ENCODE measurements at places on chromosomes 6 and 20.

DNA sequence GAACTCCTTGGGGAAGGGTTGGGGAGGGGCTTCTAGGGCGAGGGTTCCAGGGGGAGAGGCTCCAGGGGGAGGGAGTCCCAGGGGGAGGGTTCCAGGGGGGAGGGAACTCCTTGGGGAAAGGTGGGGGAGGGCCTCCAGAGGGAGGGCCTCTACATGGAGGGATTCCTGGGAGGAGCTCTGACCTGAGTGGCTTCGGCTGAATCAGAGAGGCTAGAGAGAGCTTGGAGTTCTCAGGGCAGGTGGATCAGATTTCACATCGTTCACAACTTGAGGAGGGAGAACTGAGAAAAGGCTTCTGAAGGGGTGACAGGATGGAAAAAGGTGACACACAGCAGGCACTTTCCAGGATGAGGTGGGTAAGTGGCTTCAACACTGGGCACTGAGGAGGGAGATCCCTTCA, 49.1 kb downstream of the DAAM2 start:
- H3K4me3 ChIP-seq: no peak overlapping the region
- no peaks in the 10 kb centered on the region for H3K4me1 ChIP-seq
- no peak for DNase-seq

DNA sequence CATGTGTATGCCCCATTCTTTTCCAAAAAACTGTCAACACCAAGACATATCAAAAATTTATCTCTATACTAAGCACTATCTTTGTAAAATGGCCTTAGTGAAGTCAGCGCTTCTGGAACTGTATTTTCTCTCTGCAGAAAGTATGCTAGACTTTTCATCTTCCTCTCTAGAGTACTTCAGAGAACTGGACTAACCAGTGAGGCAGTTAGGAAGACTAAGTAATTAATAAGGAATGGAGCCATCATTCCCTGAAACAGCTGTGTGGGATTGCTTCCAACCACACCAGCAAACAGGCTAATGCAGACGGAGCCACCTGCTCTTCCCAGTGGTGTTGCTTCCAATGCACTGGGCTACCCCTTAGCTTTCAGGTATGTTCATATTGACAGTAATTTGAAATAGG, 169.1 kb upstream of the FUT9 start:
- no peak overlapping the region for H3K4me3 ChIP-seq
- H3K27ac ChIP-seq: no peak overlapping the region
- DNase-seq: no peak
- no peaks in the 10 kb centered on the region for H3K4me1 ChIP-seq
- no peaks in the 10 kb centered on the region for H3K27me3 ChIP-seq

DNA sequence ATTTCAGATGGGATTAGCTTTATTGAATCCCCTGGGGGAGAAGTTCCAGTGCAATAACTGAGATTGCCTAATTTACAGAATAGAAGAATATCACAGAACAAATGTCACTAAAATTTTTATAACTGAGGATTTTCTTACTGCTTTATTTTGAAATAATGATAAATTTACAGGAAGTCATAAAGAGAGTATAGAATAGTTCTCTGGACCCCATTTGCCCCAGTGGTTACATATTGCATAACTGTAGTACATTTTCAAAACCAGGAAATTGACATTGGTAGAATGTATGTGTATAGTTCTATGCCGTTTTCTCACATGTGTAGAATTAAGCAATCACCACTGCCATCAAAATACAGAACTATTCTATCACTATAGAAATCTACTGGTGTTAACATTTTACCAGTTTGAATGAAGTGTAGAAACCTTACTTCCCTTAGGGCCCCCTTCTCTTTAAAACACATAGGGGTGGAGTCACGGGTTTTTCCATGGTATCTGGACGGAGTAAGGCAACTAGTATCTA, 18.3 kb downstream of the KIF6 start:
- no peaks in the 10 kb centered on the region for H3K4me1 ChIP-seq
- H3K36me3 ChIP-seq: no peaks in the 10 kb centered on the region
- H3K4me3 ChIP-seq: no peak overlapping the region
- DNase-seq: no peak

DNA sequence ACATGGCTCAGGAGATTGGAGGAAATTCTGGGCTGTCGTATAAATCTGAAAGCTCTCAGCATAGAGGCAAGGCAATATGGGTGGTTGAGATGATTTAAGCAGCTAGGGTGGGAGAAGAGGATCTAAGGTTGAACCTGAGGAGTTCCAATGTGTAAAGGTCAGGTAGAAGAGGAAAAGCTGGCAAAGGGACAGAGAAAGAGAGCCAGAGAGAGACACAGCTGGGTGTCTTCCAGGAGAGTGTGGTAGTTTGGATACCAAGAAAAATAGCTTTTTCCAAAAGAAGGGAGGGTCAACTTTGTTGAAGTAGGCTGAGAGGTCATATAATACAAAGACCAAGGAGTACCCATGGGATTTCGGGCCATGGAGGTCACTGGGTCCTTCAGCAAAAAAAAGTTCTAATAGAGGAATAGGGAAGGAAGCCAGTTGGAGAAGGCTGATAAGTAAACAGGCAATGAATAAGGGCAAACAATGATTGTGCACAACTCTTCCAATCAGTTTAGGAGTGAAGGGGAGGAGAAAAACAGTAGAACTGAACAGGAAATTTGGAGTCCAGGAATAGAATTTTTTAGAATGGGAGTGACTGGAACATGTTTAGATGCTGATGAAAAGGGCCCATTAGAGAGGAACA, 135.1 kb downstream of the QRSL1 start:
- no peaks in the 10 kb centered on the region for H3K36me3 ChIP-seq
- no peak overlapping the region for H3K27ac ChIP-seq
- H3K4me3 ChIP-seq: no peak overlapping the region
- DNase-seq: no peak
- no peaks in the 10 kb centered on the region for H3K4me1 ChIP-seq
- H3K27me3 ChIP-seq: no peaks in the 10 kb centered on the region

GRCh38 chr6:80154160-80154559, 47.7 kb downstream of the BCKDHB start:
- no peak for DNase-seq
- no peak overlapping the region for H3K27ac ChIP-seq
- no peak overlapping the region for H3K4me3 ChIP-seq
- no peaks in the 10 kb centered on the region for H3K27me3 ChIP-seq
- no peaks in the 10 kb centered on the region for H3K36me3 ChIP-seq

- no peak for DNase-seq
- H3K36me3 ChIP-seq: no peaks in the 10 kb centered on the region
- H3K4me3 ChIP-seq: no peak overlapping the region
Measured at GRCh38 chr20:761418-762381, 6.6 kb downstream of the SLC52A3 start.

DNA sequence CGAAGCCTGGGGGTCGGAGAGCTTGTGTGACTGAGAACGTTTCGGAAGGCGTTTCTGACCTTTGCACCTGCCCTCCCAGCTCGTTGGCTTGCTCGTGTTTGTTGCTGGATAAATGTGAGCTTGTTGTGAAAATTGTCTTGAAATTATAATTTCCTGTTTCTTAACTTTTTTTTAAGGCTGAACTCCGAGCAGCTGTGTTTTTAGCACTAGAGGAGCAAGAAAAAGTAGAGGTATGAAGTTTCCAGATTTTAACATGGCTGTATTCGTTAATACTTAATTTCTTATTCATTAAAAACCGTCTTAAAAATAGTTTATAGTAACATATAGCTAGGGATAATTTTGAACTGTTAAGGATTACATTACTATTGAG, 672 bp downstream of the CEP43 start:
- no peak for DNase-seq
- no peaks in the 10 kb centered on the region for H3K36me3 ChIP-seq
- peak overlapping the region; percentile 46 for H3K27ac ChIP-seq

DNA sequence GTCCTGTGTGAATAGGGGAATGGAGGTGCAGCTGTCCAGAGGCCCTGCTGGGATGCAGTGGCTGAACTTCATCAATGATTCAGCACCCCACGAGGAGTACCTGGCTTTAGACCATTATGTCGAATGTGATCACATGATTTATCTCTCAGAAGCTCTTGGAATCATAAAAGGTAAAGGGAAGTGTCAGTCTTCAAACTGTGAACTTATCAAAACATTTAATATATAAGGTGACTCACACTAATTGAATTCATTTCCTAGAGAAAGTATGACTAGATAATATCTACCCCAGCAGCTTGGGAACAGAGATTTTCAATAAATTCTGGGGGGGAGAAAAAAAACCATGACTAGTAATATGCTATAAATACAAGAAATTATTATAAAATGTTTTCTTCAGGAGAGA, 29.5 kb downstream of the ALDH8A1 start:
- no peaks in the 10 kb centered on the region for H3K36me3 ChIP-seq
- H3K27me3 ChIP-seq: no peaks in the 10 kb centered on the region
- no peak overlapping the region for H3K27ac ChIP-seq
- no peak overlapping the region for H3K4me3 ChIP-seq
- DNase-seq: no peak
- no peaks in the 10 kb centered on the region for H3K4me1 ChIP-seq

GRCh38 chr6:117555882-117556498, 46.3 kb downstream of the GOPC start:
- H3K27ac ChIP-seq: no peak overlapping the region
- no peaks in the 10 kb centered on the region for H3K27me3 ChIP-seq
- no peak overlapping the region for H3K4me3 ChIP-seq
- no peaks in the 10 kb centered on the region for H3K36me3 ChIP-seq

- no peaks in the 10 kb centered on the region for H3K27me3 ChIP-seq
- DNase-seq: no peak
- H3K4me3 ChIP-seq: no peak overlapping the region
- no peaks in the 10 kb centered on the region for H3K4me1 ChIP-seq
- H3K36me3 ChIP-seq: no peaks in the 10 kb centered on the region
- H3K27ac ChIP-seq: no peak overlapping the region
Measured at GRCh38 chr6:131372535-131372934, 200.5 kb upstream of the ARG1 start.

- no peaks in the 10 kb centered on the region for H3K36me3 ChIP-seq
- no peaks in the 10 kb centered on the region for H3K4me1 ChIP-seq
- DNase-seq: no peak
- H3K27ac ChIP-seq: no peak overlapping the region
- no peak overlapping the region for H3K4me3 ChIP-seq
- no peaks in the 10 kb centered on the region for H3K27me3 ChIP-seq
Measured at GRCh38 chr6:55652429-55652828, 73.4 kb upstream of the HMGCLL1 start.

DNA sequence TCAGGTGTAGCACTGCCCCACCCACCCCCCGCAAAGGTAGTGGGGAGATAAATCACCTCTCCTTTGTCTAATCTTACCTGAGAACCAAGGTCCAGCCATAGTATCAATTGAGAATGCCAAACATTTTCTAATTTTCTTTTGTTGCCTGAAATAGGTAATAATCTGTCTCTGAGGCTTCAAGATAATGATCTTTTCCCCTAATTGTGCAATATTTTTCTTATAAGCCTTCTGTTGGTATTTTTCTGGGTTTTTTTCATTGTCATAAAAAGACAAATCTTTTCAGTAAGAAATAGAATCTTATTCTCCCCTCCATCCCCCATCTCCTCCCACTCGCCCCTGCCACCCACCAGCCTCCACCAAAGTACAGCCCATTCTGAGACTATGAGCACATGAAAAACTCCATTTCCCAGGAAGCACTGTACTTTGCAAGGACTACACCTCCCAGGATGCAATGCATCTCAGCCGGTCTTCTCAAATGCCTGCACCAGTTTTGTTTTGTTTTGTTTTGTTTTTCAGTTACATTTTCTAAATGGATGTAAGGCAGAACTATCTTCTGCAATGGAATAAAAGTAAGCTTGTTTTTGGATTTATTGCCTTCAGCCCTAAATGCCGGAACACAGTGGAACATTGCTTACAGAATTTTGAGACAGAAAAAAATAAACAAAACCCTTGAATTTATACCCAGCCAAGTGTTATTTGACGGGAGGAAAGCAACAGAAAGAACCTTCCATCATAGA, 268.0 kb downstream of the TFAP2A start:
- DNase-seq: no peak
- no peak overlapping the region for H3K27ac ChIP-seq
- no peaks in the 10 kb centered on the region for H3K4me1 ChIP-seq
- H3K36me3 ChIP-seq: no peaks in the 10 kb centered on the region
- H3K4me3 ChIP-seq: no peak overlapping the region

DNA sequence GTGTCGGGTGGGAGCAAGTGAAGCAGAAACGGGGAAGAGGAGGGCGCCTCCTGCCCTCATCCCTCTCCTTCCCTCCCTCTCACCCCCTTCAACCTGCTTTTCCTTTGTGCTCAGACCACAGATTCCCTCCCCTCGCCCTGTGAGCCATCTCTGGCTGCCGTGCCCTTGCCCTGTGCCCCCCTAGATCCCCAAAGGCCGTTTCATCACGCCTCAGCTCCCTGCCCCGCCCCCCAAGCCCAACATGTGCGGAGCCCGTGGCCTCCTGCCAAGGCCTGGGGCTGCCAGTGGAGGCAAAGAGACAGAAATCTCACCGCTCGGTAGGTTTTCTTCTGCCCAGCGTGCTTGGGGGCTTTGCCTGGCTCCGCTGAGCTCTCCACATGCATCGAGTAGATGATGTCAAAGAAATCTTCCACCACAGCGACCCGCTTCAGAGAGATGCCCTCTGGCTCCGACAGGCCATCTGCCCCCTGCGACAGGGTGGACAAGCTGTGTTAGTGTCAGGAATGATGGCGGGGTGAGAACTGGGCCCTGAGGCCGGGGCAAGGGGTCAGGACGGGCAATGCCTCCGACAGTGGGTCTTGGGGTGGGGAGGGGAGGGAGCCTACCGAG, 57.6 kb downstream of the NOL4L start:
- H3K36me3 ChIP-seq: peaks cover 15% of the 10 kb centered on the region
- no peak for DNase-seq
- peaks cover 91% of the 10 kb centered on the region for H3K4me1 ChIP-seq
- H3K4me3 ChIP-seq: no peak overlapping the region
- H3K27ac ChIP-seq: peak overlapping the region; percentile 86
- H3K27me3 ChIP-seq: no peaks in the 10 kb centered on the region

- DNase-seq: no peak
- H3K4me1 ChIP-seq: no peaks in the 10 kb centered on the region
- no peak overlapping the region for H3K4me3 ChIP-seq
- H3K27me3 ChIP-seq: peaks cover 5% of the 10 kb centered on the region
- no peak overlapping the region for H3K27ac ChIP-seq
Measured at GRCh38 chr20:4227085-4227821, 211.9 kb upstream of the RNF24 start.

- H3K36me3 ChIP-seq: no peaks in the 10 kb centered on the region
- no peak for DNase-seq
- peak overlapping the region; percentile 67 for H3K27ac ChIP-seq
- no peak overlapping the region for H3K4me3 ChIP-seq
- H3K4me1 ChIP-seq: peaks cover 35% of the 10 kb centered on the region
- H3K27me3 ChIP-seq: no peaks in the 10 kb centered on the region
Measured at GRCh38 chr6:43800298-43800623, 30.2 kb downstream of the VEGFA start.

DNA sequence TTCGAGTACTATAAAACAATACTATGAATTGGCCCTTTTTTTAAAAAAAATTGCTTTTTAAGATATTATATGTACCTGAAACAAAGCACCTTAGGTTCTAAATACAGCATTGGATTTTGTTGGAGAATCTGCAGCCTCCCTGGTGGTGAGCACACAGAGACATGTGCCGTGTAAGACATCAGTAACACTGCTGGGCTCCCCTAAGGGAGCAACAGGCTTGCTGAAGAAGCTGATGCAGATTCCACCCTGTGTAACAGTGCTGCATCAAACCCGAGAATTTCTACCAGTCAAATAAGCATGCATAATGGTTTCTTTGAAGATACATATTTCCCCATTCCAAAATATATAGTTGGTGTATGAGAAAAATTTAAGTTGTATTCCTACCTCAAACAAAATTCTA, 17.4 kb downstream of the KIAA1586 start:
- peaks cover 3% of the 10 kb centered on the region for H3K36me3 ChIP-seq
- H3K4me3 ChIP-seq: no peak overlapping the region
- H3K27me3 ChIP-seq: no peaks in the 10 kb centered on the region
- H3K4me1 ChIP-seq: no peaks in the 10 kb centered on the region
